Chondrocyte (in vitro differentiated cells): ENCODE measurements at places on chromosomes 3 and 15. TPM values are rescaled to one million over a fixed set of nuclear protein-coding genes. Genes with fewer than 3 reads are reported as not detected.
A peak's percentile ranks its signal among the peaks of the same experiment; 100 is the strongest.

- no peak overlapping the region for H3K27ac ChIP-seq
- H3K27me3 ChIP-seq: no peaks in the 10 kb centered on the region
- H3K4me3 ChIP-seq: no peak overlapping the region
- peaks cover 11% of the 10 kb centered on the region for H3K4me1 ChIP-seq
- no peak for DNase-seq
Observed at GRCh38 chr3:125440559-125440955, 65.4 kb upstream of the ZNF148 start.

DNA sequence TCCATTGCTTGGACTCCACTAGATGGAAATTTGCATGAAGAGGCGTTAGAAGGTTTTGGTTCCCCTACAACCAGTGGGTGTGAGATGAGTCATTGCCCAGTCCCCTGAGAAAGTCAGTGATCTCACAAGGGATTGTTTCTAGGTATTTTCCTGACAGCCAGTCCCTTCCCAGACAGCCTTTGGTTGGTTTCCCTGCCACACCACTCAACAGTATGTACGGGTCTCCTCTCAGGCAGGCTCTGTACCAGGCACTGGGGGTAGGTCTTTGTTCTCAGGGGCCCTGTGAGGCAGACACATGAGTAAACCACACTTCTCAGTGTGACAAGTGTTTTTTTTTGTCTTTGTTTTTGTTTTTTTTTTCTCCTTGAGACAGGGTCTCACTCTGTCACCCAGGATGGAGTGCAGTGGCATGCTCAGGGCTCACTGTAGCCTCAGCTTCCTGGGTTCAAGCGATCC, 4.0 kb downstream of the LAMP3 start:
- H3K4me3 ChIP-seq: no peak overlapping the region
- no peaks in the 10 kb centered on the region for H3K36me3 ChIP-seq
- peaks cover 17% of the 10 kb centered on the region for H3K4me1 ChIP-seq
- no peak overlapping the region for H3K27ac ChIP-seq
- no peak for DNase-seq
- H3K27me3 ChIP-seq: no peaks in the 10 kb centered on the region

DNA sequence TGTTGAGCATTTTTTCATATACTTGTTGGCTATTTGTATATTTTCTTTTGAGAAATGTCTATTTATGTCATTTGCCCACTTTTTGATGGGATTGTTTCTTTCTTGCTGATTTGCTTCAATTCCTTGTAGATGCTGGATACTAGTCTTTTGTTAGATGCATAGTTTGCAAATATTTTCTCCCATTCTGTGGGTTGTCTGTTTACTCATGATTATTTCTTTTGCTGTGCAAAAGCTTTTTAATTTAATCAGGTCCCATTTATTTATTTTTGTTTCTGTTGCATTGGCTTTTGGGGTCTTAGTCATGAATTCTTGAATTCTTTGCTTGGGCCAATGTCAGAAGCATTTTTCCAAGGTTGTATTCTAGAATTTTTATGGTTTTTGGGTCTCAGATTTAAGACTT, 251.7 kb downstream of the WNT5A start:
- no peaks in the 10 kb centered on the region for H3K27me3 ChIP-seq
- no peak overlapping the region for H3K27ac ChIP-seq
- no peak overlapping the region for H3K4me3 ChIP-seq
- DNase-seq: no peak
- H3K4me1 ChIP-seq: no peaks in the 10 kb centered on the region

DNA sequence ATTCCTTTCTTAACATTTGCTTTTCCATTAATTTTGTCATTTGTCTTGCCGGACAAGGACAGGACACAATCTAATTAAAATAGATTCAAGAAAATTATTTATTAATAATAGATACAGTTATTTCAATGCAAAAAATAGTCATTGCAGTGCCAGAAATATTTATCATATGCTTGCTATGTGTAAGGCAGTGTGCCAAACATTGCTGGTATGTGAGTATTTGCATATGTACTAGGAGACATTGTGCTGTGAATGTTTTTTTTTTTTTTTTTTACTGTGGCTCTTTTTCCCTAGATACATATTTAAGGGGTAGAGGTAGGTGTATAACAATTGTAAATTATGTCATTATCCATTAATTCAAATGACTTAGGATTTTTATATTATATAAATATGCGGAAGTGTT, 23.3 kb downstream of the SPRED1 start:
- H3K27me3 ChIP-seq: no peaks in the 10 kb centered on the region
- peaks cover 52% of the 10 kb centered on the region for H3K4me1 ChIP-seq
- no peak overlapping the region for H3K27ac ChIP-seq
- H3K4me3 ChIP-seq: no peak overlapping the region
- DNase-seq: no peak
- H3K36me3 ChIP-seq: no peaks in the 10 kb centered on the region

The DPH3 gene
- total RNA-seq: 19.8 to 23.8 TPM (median 20.5 TPM) in 3 replicates

- no peak overlapping the region for H3K27ac ChIP-seq
- no peak for DNase-seq
- no peaks in the 10 kb centered on the region for H3K27me3 ChIP-seq
- no peak overlapping the region for H3K4me3 ChIP-seq
- peaks cover 3% of the 10 kb centered on the region for H3K4me1 ChIP-seq
- H3K36me3 ChIP-seq: peaks cover 16% of the 10 kb centered on the region
Observed at GRCh38 chr3:186075489-186075888, 33.4 kb downstream of the ETV5 start.

- no peaks in the 10 kb centered on the region for H3K36me3 ChIP-seq
- H3K4me3 ChIP-seq: peak overlapping the region; percentile 32
- peak; percentile 62 for DNase-seq
- H3K27ac ChIP-seq: no peak overlapping the region
Observed at GRCh38 chr3:129002573-129003569, 1.8 kb downstream of the EFCC1 start.

DNA sequence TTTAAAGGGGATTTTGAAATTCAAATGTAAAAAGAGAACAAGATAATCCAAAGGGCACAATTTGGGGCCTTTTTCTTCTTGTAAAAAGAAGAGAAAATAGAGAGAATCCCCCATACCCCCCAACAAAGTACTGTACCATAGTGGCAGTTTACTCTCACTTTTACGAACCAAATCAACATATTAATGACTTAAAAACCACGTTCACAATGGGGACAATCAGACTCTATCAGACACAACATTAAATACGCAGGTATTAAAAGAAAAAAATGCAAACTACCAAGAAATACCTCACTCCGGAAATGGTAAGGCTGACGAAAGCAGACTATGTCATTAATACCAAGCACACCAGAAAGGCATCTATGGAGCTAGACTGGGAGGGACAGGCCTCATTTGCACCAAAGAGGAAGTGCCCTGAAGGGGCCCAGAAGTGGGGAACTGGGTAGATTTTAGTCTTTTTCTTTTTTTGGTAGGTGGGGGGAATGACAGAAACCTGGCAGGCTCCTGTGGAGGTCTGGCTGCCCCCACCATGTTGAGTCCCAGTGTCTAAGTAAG, 134.3 kb downstream of the TIGIT start:
- DNase-seq: no peak
- H3K36me3 ChIP-seq: no peaks in the 10 kb centered on the region
- no peak overlapping the region for H3K4me3 ChIP-seq
- peaks cover 5% of the 10 kb centered on the region for H3K4me1 ChIP-seq
- H3K27me3 ChIP-seq: no peaks in the 10 kb centered on the region

DNA sequence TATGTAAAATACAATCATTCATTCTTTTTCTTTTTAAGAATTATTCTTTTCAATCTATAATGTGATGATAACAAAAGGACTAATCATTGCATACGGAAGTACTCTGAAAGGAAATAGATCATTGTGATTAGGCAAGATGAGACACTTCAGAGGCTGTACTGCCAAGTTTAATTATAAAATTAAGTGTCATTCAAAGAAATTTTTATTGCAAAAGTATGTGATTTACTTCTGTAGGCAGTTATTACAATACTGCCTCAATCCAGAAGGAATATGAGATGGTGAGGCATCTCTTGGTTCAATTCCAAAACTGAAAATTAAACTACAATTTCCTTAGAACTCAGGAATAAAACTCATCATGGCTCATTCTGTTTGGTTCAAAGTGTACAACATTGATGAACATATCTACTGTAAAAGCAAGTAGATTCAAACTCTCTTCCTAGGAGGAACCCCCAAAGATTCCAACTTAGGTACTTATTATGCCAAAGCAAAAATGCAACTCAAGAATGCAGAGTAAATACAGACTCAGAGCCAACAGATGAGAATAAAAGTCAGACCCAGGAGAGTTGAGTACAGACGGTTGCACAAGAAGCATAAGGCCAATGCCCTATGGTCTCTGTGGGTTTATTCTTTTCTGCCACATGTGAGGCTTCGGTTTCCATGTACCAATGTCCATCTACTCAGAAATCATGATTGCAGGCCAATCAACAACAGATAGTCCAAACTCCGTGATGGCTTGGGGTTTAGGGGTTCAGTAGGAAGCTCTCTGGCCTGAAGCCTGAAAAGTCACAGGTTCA, 118.5 kb upstream of the WNT5A start:
- no peaks in the 10 kb centered on the region for H3K36me3 ChIP-seq
- no peak overlapping the region for H3K27ac ChIP-seq
- DNase-seq: no peak
- H3K4me1 ChIP-seq: no peaks in the 10 kb centered on the region
- peaks cover 3% of the 10 kb centered on the region for H3K27me3 ChIP-seq

The CACNA1D gene
- total RNA-seq: 0.95 to 3.9 TPM (median 1.8 TPM) in 3 replicates

DNA sequence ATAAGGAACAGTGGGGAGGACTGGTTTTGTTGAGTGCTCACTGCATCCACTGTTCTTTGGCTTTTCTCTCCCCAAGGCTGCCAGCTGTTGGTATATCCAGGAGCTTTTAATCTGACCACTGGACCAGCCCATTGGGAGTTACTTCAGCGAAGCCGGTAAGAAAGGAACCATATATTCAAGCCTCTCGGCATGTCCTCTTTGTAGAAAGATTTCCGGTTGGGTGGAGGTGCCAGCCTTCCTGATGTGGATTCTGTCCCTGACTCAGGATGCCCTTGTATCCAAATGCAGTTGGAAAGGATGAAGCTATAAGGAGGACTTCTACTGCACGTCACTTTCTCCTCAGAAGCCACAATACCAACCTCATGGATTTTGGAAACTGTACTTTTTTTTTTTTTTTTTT, 14.2 kb downstream of the NIT2 start:
- H3K36me3 ChIP-seq: peaks cover 53% of the 10 kb centered on the region
- no peak overlapping the region for H3K4me3 ChIP-seq
- no peak for DNase-seq
- no peaks in the 10 kb centered on the region for H3K4me1 ChIP-seq
- no peaks in the 10 kb centered on the region for H3K27me3 ChIP-seq

- H3K36me3 ChIP-seq: no peaks in the 10 kb centered on the region
- no peak for DNase-seq
- H3K27ac ChIP-seq: no peak overlapping the region
- H3K4me3 ChIP-seq: no peak overlapping the region
- peaks cover 15% of the 10 kb centered on the region for H3K27me3 ChIP-seq
Observed at GRCh38 chr3:7456386-7456785, 595.5 kb downstream of the GRM7 start.

DNA sequence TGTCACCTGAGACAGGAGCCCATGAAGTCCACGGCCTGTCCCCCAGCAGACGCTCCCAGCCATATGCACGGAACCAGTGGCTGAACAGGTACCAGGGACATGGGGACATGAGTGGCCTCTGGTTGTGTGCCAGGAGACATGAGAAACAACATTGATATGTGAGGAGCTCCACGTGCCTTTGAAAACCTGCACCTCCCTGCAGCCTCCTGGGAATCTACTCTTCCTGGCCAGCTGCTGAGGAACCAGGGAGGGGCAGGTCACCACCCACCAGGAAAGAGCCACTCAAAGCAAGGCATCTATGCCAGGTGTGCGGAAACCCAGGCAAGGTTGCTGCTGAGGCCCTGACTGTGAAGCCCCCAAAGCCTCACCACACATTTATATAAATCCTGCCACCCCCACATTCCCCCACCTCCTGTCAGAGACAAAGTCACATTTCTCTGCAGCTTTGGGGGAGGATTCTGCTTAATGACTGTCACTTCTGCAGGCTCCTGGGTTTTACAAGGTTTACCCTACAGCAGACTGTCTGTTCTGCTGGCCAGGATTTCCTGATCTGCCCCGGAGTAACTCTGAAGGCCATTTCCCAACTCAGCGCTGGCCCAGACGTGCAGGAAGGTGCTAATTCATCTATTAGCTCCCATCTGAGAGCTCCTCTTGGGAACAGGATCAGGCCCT, 110.8 kb downstream of the ADCY5 start:
- H3K27ac ChIP-seq: no peak overlapping the region
- H3K36me3 ChIP-seq: peaks cover 3% of the 10 kb centered on the region
- peaks cover 28% of the 10 kb centered on the region for H3K27me3 ChIP-seq
- H3K4me1 ChIP-seq: peaks cover 15% of the 10 kb centered on the region

The UQCC5 gene
- total RNA-seq: 13.7 to 30.4 TPM (median 16.9 TPM) in 3 replicates

DNA sequence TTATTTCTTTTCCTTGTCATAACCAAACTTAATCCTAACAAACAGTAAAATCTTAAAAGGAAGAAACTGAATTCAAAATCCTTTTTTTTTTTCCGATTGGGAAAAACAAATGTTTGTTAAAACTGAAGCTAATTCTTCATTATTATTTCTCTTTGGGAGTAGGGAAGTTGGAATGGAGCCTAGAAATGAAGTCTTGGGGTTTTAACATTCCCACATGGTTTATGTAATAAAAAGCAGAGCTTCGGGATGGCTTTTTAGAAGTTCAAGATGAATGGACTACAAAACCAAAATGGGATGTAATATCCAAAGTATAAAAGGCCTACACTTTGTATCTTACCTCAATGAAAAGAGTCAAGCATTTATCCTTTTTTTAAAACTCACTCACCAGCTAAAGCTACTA, 189.0 kb upstream of the TMC3 start:
- peaks cover 6% of the 10 kb centered on the region for H3K4me1 ChIP-seq
- H3K4me3 ChIP-seq: no peak overlapping the region
- no peak for DNase-seq
